T follicular helper cell (primary cell): ENCODE measurements at places on chromosomes 5 and 9.

- DNase-seq: no peak
These were observed 113.3 kb downstream of the SNX18 start for GRCh38 chr5:54630738-54631359.

DNA sequence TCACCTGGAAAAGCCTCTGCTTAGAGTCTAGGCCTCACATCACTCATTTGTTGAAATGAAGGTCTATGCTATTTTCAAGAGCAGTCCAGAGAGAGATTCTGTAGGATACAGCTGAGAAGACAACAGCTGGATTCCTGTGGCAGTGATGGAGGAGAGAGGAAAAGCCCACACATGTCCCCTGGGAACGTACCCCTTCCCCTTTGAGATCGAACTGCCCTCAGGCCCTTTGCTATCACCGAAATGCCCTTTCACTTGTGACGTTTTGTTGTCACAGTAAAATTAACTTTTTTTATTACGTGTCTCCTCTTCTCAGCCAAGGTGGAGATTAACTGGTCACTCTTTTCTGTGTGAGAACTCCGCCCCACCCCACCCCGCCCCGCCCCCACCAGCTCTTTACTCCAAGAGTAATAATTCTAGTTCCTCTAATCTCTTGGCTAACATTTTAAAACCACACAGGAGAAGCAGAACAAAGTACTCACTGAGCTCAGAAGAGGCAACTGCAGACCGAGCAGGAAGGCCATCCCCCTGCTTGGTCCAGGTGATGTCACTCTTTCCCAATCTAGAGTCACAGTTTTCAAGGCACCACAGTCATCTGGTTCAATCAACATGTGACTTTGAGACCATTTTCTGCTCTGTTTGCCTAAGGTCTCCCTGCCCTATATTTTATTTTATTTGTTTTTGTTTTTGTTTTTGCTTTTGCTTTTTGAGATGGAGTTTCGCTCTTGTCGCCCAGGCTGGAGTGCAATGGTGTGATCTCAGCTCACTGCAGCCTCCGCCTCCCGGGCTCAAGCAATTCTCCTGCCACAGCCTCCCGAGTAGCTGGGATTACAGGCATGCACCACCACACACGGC lies 105.6 kb downstream of the SUSD1 start:
- no peak for DNase-seq

DNA sequence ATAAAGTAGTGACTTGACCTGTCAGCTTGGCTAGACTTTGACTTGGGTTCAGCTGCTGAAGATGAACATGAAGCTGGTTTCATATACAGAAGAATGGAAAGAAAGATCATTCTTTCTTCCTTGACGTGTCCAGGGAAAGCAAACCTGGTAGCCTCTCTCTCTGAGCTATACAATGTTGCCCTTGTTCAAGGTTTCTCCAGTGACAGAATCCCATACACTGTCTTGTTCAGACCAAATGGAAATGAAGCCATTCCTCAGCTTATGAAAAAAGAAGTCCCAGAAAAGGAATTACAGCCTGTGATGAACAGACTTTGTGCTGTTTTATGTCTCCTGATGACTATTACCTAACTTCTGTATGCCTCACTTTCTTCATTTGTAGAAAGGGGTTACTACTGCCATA lies 349.8 kb upstream of the KLF4 start:
- no peak for DNase-seq

GRCh38 chr5:35651002-35651756 lies 33.5 kb downstream of the SPEF2 start:
- peak; percentile 46 for DNase-seq

DNA sequence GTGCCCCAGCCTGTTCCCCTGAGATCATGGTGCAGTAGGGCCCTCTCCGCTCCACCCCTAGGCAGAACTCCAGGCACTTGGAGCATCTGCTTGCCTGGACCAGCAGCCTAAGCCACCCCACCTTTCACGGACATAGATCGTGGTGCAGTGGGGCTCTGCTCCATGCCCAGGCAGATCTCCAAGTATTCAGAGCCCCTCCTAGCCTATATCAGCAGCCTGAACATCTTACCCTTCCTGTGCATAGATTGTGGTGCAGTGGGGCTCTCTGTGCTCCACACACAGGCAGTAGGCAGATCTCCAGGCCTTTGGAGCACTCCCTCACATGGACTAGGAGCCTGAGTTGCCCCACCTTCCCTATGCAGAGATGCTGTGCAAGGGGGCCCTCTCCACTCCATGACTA lies 103.0 kb downstream of the GLIS3 start:
- no peak for DNase-seq

GRCh38 chr9:85108229-85108628 lies 438.7 kb downstream of the NTRK2 start:
- no peak for DNase-seq

GRCh38 chr5:139422307-139422893 lies 16.9 kb downstream of the DNAJC18 start:
- peak; percentile 41 for DNase-seq

DNA sequence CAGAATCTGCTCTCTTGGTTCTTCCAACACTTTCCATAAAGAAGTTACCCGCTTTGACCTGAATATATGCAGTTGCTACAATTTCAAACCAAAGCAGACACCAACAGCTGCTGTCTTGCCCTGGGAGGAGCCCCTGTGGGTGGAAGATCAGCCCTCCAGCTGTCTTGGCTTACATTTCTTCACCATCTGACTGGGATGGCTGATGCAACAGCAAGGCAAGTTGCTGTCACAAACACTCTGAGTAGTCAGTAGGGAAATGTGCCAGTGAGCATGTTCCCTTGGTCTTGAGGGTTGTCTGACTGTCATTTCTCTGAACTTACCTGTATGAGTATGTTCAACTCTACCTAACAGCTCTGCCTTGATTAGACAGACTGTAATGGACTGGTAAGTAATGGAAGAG lies 152.9 kb downstream of the SGCD start:
- DNase-seq: no peak

GRCh38 chr5:154642499-154643245 lies 112.5 kb upstream of the LARP1 start:
- DNase-seq: no peak

DNA sequence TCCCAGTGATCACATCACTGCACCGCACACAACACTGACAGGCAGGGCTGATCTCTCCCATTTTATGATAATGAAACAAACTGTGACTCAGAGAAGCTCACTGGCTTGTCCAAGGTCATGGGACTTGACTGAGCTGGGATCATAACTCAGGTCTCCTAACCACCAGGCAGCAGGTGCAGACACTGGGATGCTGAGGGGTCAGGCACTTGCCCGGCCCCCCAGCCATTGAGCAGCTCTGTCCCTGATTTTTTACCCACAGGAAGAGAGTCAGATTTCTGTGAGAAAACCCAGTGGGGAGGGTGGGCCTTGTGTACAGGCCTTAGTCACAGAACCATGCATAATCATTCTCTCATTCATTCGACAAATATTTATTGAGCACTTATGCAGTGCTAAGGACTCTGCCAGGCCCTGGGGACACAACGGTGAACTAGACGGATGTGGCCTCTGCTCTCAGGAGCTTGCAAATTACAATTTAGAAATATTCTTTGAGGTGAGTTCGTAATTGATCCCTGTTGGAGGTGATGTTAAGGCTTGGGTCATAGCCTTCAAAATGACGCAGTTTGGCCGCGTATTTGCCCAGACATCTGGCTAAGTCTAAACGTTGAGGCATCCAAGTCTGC lies 54.5 kb upstream of the TGFBR1 start:
- no peak for DNase-seq

GRCh38 chr5:86929123-86929766 lies 311.5 kb downstream of the COX7C start:
- DNase-seq: no peak

- no peak for DNase-seq
These were observed 167.3 kb downstream of the CARTPT start for GRCh38 chr5:71886406-71886805.

- DNase-seq: no peak
These were observed 22.2 kb upstream of the CMBL start for GRCh38 chr5:10329820-10330481.

DNA sequence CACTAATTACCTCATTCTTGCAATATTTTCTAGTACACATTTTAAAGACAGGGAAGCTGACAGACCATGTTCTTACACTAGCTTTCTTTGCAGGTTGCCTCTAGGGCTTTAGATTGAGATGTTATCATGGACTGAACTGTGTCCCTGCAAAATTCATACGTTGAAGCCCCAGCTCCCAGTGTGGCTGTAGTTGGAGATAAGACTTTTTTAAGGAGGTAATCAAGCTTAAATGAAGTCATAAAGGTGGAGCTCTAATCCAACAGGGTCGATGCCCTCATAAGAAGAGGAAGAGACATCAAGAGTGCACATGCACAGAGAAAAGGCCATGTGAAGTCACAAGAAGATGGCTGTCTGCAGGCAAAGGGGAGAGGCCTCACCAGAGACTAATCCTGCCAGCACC lies 471.2 kb upstream of the ACTBL2 start:
- no peak for DNase-seq

DNA sequence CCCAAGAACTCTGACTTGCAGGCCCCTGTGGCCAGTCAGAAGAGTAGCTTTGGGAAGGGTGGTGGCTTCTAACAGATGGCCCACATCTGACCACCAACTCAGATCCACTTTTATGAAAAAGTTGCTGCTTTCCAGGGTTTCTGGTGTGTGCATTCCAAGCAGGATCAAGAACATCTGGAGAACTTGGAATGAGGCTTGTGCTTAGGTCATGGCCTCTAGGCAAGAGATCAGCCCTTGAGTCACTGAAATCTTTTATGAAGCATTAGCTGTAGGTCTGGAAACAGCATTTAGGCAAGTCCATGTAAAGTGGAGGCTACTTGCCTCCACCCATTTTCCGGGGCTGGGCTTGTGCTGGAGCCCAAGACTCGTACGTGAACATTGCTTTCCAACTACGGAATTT lies 433.3 kb downstream of the SH3GL2 start:
- DNase-seq: no peak

GRCh38 chr5:53820802-53821171 lies 260.3 kb downstream of the NDUFS4 start:
- DNase-seq: no peak

DNA sequence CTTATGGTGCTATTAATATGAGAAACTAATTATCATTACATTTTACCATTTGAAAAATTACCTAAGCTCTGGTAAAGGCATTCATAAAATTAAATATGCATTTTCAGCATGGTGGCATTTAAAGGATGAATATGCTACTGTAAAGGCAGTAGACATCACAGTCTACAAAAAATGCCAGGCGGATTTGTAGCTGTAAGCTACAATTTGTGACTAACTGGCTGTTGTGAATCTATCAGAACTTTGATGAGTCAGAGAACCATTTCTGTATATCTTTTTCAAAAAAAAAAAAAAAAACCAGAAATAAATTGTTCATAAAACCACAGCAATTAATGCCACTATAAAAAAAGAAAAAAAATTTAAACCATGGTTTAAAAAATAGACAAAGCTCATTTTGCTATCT lies 186.3 kb downstream of the NFIB start:
- DNase-seq: no peak
